ENCODE measurements at places on chromosomes 4 and X. TPM values are rescaled to one million over a fixed set of nuclear protein-coding genes. Genes with fewer than 3 reads are reported as not detected.

- H3K36me3 ChIP-seq, result no peaks in the 10 kb centered on the region
- no peak for DNase-seq
- H3K27ac ChIP-seq, result no peak overlapping the region
- no peaks in the 10 kb centered on the region for H3K27me3 ChIP-seq
- no peak overlapping the region for H3K4me3 ChIP-seq
Observed at GRCh38 chr4:116400480-116400879, 684.9 kb downstream of the TRAM1L1 start.

- no peaks in the 10 kb centered on the region for H3K27me3 ChIP-seq
- H3K36me3 ChIP-seq, result no peaks in the 10 kb centered on the region
- no peak overlapping the region for H3K27ac ChIP-seq
- H3K4me1 ChIP-seq, result no peaks in the 10 kb centered on the region
- no peak overlapping the region for H3K4me3 ChIP-seq
- peak; percentile 65 for DNase-seq
Observed at GRCh38 chrX:101595739-101596419, 21.9 kb downstream of the ARMCX6 start.

DNA sequence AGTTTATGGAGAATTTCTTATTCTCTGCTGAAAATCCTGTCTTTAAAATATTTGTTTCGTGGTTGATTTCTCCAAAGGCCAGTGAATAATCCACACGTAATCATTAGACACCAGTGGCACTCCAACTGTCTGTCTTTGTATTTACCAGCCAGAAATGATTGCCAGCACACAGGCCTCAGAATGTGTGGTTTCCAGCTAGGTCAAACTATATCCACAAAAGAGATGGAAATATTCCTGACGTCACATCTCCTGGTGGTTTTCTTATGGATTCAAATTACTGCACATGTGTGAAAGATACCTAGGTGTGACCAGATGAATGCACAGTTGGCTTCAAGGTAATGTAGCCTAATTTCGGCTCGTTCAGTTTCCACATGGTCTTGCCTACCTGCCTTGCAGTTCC, 27.2 kb upstream of the TENM3 start:
- H3K4me1 ChIP-seq, result peaks cover 29% of the 10 kb centered on the region
- peaks cover 4% of the 10 kb centered on the region for H3K27me3 ChIP-seq
- H3K4me3 ChIP-seq, result no peak overlapping the region
- no peak overlapping the region for H3K27ac ChIP-seq

- no peak overlapping the region for H3K27ac ChIP-seq
- no peak overlapping the region for H3K4me3 ChIP-seq
- no peaks in the 10 kb centered on the region for H3K36me3 ChIP-seq
- H3K4me1 ChIP-seq, result peaks cover 12% of the 10 kb centered on the region
- DNase-seq, result no peak
- H3K27me3 ChIP-seq, result no peaks in the 10 kb centered on the region
Observed at GRCh38 chrX:97065066-97065465, 181.4 kb downstream of the RPA4 start.

DNA sequence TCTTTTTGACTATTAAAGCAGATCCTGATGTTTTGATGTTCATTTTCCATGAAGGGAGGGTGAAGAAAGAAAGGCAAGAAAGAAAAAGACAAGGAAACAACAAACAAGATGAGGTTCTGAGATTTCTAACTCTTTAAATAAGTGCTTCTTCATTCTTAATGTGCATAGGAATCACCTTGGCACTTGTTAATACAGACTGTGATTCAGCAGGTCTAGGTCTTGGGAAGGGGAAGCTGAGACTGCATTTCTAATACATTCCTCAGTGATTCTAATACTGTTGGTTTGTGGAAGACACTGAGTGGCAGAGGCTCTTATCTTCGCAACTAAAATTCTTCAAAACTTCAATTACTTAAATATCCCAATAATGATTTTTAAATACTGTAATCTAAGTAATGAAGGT, 95.2 kb upstream of the NAP1L5 start:
- no peaks in the 10 kb centered on the region for H3K27me3 ChIP-seq
- H3K36me3 ChIP-seq, result peaks cover 16% of the 10 kb centered on the region
- H3K4me1 ChIP-seq, result no peaks in the 10 kb centered on the region
- DNase-seq, result peak; percentile 22
- H3K4me3 ChIP-seq, result no peak overlapping the region

DNA sequence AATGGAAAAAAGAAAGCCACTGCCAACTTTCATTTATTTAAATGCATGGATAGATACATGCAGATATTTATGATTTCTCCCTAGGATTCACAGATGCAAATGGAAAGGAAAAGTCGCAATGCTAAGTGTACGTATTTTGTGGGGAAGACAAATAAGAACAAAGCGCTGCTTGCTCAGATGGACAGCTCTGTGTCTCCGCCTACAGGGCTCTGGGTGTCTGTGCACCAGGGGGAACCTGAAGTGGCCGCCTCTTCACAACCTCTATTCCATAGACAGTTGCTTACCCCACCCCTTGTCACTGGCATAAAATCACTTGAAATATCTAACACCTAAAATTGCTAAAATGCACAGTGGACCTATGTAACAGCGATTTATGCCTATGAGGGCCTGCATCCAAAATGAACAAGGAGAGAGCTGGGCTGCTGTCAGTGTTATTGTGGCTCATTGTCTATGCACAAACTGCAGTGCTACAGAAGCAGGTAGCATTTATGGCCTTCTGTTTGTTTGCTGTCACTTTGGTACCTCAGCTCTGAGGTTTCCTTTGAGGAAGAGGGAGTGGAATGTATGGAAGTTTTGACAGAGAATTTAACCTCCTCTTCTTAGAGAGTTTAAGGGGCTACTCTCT, 58.6 kb upstream of the PAGE1 start:
- H3K27ac ChIP-seq, result no peak overlapping the region
- no peaks in the 10 kb centered on the region for H3K36me3 ChIP-seq
- DNase-seq, result peak; percentile 44
- H3K27me3 ChIP-seq, result no peaks in the 10 kb centered on the region

GRCh38 chr4:176653401-176654220, 139.1 kb downstream of the VEGFC start:
- H3K27ac ChIP-seq, result no peak overlapping the region
- H3K36me3 ChIP-seq, result no peaks in the 10 kb centered on the region
- no peaks in the 10 kb centered on the region for H3K27me3 ChIP-seq
- no peak overlapping the region for H3K4me3 ChIP-seq
- DNase-seq, result no peak

DNA sequence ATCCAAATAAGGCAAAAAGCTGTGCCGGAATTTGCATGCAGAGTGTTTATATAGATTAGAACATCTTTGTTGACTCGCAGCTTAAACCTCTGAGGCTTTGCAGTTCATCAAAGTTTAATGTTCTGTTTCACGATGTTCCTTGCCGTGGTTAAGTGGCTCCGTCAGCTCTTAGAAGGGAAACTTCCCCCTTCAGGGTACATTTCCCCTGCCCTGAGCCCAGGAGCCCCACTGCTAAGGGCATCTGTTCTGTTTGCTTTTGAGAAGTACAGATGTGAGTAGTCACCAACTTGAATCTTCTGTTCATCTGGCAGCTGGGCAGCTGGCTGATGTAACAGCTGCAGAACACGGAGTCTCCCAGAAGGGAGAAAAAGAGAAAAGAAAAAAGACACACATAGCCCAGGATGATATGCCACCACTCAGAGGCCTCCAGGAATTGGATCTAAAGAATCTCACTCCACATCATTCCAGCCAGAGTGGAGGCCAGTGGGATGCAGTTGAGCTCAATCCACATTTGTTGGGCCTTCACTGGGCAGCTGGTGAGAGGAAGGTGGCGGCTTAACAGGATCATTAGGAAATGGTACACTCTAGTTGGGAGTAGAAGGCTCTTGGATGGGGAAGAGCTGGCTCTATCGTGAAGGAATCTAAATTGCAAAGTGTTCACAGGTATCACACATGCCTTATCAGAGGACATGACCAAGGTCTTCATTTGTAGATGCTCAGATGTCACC, 178.7 kb upstream of the RBPJ start:
- DNase-seq, result peak; percentile 25
- H3K36me3 ChIP-seq, result no peaks in the 10 kb centered on the region
- no peaks in the 10 kb centered on the region for H3K4me1 ChIP-seq
- no peak overlapping the region for H3K27ac ChIP-seq

DNA sequence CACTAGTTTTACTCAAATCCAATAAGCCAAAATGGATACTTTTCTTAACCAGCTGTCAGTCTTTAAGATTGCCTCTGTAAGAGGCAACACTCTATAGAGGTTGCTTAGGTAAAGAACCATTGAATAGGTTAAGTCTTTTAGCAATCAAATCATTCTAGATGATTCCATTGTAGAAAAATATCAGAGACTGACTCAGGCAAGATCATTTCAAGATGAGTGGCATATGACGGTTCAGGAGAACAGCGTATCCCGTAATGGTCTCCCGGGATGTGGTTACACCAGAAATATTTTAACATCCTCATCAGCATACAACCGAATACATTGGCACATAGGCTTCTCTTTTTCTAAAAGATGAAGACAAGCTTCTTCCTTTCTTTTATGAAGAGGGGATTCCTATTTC, 641.7 kb upstream of the AGA start:
- H3K27ac ChIP-seq, result no peak overlapping the region
- H3K4me3 ChIP-seq, result no peak overlapping the region
- DNase-seq, result no peak
- H3K36me3 ChIP-seq, result no peaks in the 10 kb centered on the region
- H3K4me1 ChIP-seq, result peaks cover 6% of the 10 kb centered on the region
- no peaks in the 10 kb centered on the region for H3K27me3 ChIP-seq

- H3K27me3 ChIP-seq, result no peaks in the 10 kb centered on the region
- DNase-seq, result no peak
- no peaks in the 10 kb centered on the region for H3K4me1 ChIP-seq
- no peak overlapping the region for H3K4me3 ChIP-seq
- no peaks in the 10 kb centered on the region for H3K36me3 ChIP-seq
- H3K27ac ChIP-seq, result no peak overlapping the region
Observed at GRCh38 chrX:124269881-124270280, 62.6 kb upstream of the TEX13D start.

DNA sequence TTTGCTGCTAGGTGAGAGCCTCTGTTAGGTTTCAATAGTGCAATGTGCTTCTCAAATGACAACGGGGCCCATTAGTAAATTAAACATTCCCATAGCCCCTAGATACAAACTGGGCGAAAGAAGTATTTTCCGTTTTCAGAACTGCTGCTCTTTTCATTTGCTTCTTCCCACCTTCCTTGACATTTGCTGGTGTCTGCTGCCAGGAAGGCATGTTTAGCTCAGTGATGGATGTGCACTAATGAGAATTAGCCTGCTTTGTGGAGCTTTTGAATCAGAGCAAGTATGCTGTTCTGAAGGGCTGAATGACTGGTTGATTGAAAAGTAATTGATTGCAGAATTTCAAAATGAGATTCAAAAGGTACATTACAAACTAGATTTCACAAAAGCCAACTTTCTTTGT, 57.0 kb downstream of the SHROOM3 start:
- H3K27me3 ChIP-seq, result no peaks in the 10 kb centered on the region
- DNase-seq, result no peak
- no peak overlapping the region for H3K4me3 ChIP-seq
- H3K36me3 ChIP-seq, result no peaks in the 10 kb centered on the region
- no peak overlapping the region for H3K27ac ChIP-seq

- no peak for DNase-seq
- H3K4me3 ChIP-seq, result no peak overlapping the region
- H3K27ac ChIP-seq, result no peak overlapping the region
- H3K27me3 ChIP-seq, result no peaks in the 10 kb centered on the region
Observed at GRCh38 chr4:186953599-186954260, 230.1 kb upstream of the FAT1 start.

GRCh38 chr4:120865985-120866384, 56.5 kb downstream of the PRDM5 start:
- H3K4me3 ChIP-seq, result no peak overlapping the region
- H3K4me1 ChIP-seq, result peaks cover 7% of the 10 kb centered on the region
- no peaks in the 10 kb centered on the region for H3K36me3 ChIP-seq
- no peak overlapping the region for H3K27ac ChIP-seq
- H3K27me3 ChIP-seq, result no peaks in the 10 kb centered on the region
- DNase-seq, result no peak

DNA sequence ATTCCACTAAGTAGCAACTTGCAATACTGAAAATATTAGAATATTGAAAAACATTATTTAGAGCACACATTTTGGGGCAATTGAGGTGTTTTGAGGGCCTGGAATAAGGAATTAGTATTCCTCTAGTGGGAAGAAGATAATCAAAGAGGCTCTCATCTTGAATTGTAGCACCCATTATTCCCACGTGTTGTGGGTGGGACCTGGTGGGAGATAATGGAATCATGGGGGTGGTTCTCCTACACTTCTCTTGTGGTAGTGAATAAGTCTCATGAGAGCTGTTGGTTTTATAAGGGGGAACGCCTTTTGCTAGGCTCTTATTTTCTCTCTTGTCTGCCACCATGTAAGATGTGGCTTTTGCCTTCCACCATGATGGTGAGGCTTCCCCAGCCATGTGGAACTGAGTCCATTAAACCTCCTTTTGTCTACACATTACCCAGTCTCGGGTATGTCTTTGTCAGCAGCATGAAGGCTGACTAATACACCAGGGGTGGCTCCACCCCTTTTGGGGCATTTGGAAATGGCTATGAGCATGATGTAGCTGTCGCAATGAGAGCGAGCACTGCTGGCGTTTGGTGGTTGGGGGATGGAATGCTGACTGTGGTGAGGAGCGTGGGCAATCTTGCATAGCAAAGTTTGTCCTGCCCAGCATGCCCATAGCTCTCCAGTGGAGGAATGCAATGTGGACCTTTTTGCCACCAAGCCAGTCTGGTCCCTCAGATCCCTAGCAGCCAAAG, 308.2 kb downstream of the FRMPD4 start:
- no peak overlapping the region for H3K27ac ChIP-seq
- H3K4me1 ChIP-seq, result no peaks in the 10 kb centered on the region
- no peak overlapping the region for H3K4me3 ChIP-seq
- no peak for DNase-seq

- no peak for DNase-seq
- no peak overlapping the region for H3K4me3 ChIP-seq
- H3K27me3 ChIP-seq, result no peaks in the 10 kb centered on the region
- no peaks in the 10 kb centered on the region for H3K4me1 ChIP-seq
Observed at GRCh38 chrX:108640817-108641216, 95.5 kb downstream of the IRS4 start.

DNA sequence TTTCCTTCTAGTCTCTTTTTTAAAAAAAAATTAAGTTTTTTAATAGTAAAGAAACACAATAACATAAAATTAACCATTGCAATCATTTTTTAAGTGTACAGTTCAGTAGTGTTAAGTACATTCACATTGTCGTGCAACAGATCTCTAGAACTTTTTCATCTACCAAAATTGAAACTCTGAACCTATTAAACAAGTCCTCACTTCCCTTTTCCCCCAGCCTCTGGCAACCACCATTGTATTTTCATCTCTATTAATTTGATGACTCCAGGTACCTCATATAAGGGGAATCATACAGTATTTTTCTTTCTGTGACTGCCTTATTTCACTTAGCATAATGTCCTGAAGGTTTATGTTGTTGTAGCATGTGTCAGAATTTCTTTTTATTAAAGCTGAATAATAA, 31.8 kb downstream of the MSL3 start:
- H3K27ac ChIP-seq, result no peak overlapping the region
- H3K4me3 ChIP-seq, result no peak overlapping the region
- no peaks in the 10 kb centered on the region for H3K36me3 ChIP-seq
- DNase-seq, result no peak
- no peaks in the 10 kb centered on the region for H3K4me1 ChIP-seq

- no peaks in the 10 kb centered on the region for H3K27me3 ChIP-seq
- H3K36me3 ChIP-seq, result no peaks in the 10 kb centered on the region
- no peak overlapping the region for H3K27ac ChIP-seq
- peak; percentile 55 for DNase-seq
- H3K4me1 ChIP-seq, result no peaks in the 10 kb centered on the region
- H3K4me3 ChIP-seq, result no peak overlapping the region
Observed at GRCh38 chr4:40910706-40911105, 161.0 kb downstream of the NSUN7 start.

The APEX2 gene
- total RNA-seq, result 10.4 TPM

The ODAM gene
- total RNA-seq, result 24.6 TPM

The SASH3 gene
- total RNA-seq, result not detected

The TIMM17B gene
- total RNA-seq, result 127 TPM

The CCKAR gene
- total RNA-seq, result 0.89 TPM

The NKX3-2 gene
- 0.39 TPM for total RNA-seq

The TMPRSS11D gene
- total RNA-seq, result not detected

All from cardiac muscle cell (in vitro differentiated cells and primary cell).